Smooth muscle cell of the pulmonary artery (primary cell): ENCODE measurements at places on chromosomes 4 and X. TPM values are rescaled to one million over a fixed set of nuclear protein-coding genes. Genes with fewer than 3 reads are reported as not detected.

HTRA3 gene
- total RNA-seq: 5.1 and 5.4 TPM in 2 replicates

XAGE2 gene
- not detected in 2 replicates for total RNA-seq

CYLC1 gene
- total RNA-seq: not detected in 2 replicates

FMR1NB gene
- not detected in 2 replicates for total RNA-seq

SOWAHD gene
- 0.10 and 0.13 TPM in 2 replicates for total RNA-seq

ATP2B3 gene
- 0.07 and 0.20 TPM in 2 replicates for total RNA-seq

ADRA2C gene
- total RNA-seq: 0.40 and 0.72 TPM in 2 replicates

ZFP42 gene
- 0.13 TPM in 1 of 2 replicates, not detected in the other for total RNA-seq

GDPD2 gene
- not detected in 2 replicates for total RNA-seq

ZNF182 gene
- 2.8 and 3.1 TPM in 2 replicates for total RNA-seq

BTK gene
- not detected in 2 replicates for total RNA-seq

ZNF41 gene
- 5.4 and 6.5 TPM in 2 replicates for total RNA-seq

SYN1 gene
- 0.07 and 0.36 TPM in 2 replicates for total RNA-seq

PHOX2B gene
- not detected in 2 replicates for total RNA-seq

VCX3B gene
- total RNA-seq: not detected in 2 replicates

SYNPO2 gene
- total RNA-seq: 43.4 and 56.6 TPM in 2 replicates

SCFD2 gene
- total RNA-seq: 44.5 and 49.5 TPM in 2 replicates

HDX gene
- 4.8 and 5.2 TPM in 2 replicates for total RNA-seq

TMEM156 gene
- 0.20 TPM in 1 of 2 replicates, not detected in the other for total RNA-seq

PDE6B gene
- total RNA-seq: 0.39 and 0.79 TPM in 2 replicates

EDNRA gene
- total RNA-seq: 9.3 and 17.1 TPM in 2 replicates

MAGEA2B gene
- not detected in 2 replicates for total RNA-seq

ADGRL3 gene
- total RNA-seq: 0.56 and 7.9 TPM in 2 replicates

PYURF gene
- 69.9 and 78.4 TPM in 2 replicates for total RNA-seq

COL4A6 gene
- total RNA-seq: 16.2 and 62.2 TPM in 2 replicates

EXOC1L gene
- not detected in 2 replicates for total RNA-seq

IGBP1 gene
- 56.6 and 74.7 TPM in 2 replicates for total RNA-seq

MGARP gene
- 24.0 and 43.3 TPM in 2 replicates for total RNA-seq

SGMS2 gene
- total RNA-seq: 174 and 197 TPM in 2 replicates

CLDN22 gene
- total RNA-seq: under 0.01 TPM in 1 of 2 replicates, not detected in the other
